ENCODE measurements at places on chromosomes 1 and 21.

GRCh38 chr1:102799496-102799895 is 308.8 kb downstream of the COL11A1 start:
- DNase-seq: no peak

DNA sequence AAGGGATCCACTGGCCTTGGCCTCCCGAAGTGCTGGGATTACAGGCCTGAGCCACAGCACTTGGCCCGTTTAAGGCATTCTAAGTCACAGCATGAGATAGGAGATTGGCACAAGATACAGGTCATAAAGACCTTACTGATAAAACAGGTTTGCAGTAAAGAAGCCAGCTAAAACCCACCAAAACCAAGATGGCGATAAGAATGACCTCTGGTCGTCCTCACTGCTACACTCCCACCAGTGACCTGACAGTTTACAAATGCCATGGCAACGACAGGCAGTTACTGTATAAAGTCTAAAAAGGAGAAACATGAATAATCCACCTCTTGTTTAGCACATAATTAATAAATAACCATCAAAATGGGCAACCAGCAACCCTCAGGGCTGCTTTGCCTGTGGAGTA is 33.3 kb upstream of the RCC2 start:
- no peak for DNase-seq

- DNase-seq: no peak
These were observed 5.8 kb downstream of the ACTN2 start for GRCh38 chr1:236692128-236692527.

DNA sequence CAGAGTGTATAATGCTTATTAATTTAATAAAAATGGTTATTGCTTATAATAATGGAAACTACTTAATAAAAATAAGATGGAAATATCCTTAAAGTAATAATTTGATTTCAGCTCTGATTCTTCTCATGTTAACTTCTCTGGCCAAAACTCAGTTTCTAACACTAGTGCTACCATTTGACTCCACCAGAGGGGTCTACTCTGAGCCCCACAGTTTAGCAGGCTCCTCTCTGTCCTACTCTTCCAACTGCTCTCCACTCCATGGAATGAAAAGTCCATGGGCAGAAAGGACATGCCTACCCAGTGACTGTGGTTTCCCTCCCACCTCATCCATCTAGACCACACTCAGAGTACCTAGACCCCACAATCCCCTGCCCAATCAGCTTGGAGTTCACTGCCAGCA is 489.1 kb upstream of the CAMK1G start:
- no peak for DNase-seq

GRCh38 chr1:2528611-2528965 is 1.5 kb downstream of the HES5 start:
- DNase-seq: no peak

GRCh38 chr21:45256912-45257672 is 30.6 kb downstream of the POFUT2 start:
- DNase-seq: no peak

GRCh38 chr1:115557715-115558114 is 84.1 kb upstream of the VANGL1 start:
- DNase-seq: no peak

DNA sequence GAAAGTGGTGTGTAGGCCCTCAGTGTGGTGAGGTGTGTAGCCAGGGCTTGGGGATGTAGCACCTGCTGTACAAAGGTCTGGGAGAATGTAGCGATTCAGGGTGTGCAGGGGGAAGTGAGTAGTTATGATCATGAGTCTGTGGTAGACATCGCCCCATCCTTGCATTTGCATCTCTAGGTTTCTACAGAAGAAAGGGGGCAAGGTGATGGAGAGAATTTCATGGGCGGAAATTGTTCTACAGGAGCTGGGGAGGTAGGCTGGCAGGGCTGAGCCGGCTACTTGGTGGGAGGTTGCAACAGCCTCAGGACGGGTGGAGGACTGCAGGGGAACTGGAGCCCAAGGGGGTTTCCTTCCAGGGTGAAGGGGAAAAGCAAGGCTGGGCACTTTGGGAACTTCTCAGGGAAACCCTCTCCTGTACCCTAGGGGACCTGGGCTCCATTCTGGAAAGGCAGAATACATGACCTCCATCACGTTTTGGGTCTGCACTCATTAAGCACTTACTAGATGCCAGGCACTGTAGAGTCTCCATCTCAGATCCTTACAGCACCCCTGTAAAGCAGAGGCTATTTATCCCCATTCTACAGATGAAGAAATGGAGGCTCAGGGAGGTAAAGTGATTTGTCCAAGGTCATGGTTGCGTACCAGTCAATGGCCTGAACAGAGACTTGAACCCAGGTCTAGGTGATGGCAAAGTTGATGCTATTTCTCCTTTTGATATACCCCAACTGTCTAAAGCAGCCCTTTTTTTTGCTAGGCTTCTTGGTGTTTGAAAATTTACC is 14.5 kb upstream of the TNFRSF1B start:
- no peak for DNase-seq

DNA sequence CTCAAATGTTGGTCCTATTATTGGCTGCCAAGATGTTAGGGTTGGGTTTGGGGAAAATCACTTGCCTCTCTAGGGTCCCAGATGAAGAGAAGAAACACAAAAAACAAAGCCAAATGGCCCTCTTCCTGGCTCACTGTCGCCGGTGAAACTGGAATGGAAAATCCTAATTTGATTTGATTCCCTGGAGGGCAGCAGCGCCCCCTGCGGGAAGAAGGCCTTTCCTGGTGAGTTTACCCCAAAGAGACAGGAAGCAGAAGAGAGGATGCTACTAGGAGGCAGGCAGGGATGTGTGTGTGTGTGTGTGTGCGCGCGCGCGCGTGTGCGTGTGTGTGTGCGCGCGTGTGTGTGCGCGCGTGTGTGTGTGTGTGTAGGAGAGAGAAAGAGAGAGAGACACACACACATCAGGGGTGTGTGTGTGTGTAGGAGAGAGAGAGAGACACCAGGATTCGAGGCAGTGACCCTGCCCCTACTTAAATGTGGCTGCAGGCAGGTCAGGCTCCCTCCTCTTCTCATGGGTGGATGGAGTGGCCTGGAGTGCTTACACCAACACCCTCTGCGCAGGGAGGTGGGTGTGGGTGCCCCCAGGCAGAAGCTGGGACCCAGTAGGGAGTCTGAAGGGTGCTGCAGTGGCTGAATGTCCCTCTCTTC is 3.1 kb upstream of the SELENON start:
- DNase-seq: peak; percentile 75

DNA sequence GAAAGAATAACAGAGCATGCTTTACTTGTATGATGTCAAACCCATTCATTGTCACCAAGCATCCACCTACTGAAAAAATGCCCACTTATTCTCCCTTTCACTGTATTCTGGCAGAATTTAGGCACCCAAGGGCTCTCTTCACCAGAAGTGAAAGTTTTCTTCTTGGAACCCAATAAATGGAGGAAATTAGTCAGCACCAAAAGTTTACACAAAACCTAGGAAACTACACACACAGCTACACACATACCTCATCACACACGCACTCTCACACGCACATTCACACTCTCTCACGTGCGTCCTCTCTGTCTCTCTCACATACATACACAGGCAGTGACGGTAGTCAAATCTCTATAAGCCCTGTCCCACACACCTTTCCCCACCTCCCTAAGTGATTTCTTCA is 37.6 kb downstream of the MCOLN2 start:
- DNase-seq: no peak

DNA sequence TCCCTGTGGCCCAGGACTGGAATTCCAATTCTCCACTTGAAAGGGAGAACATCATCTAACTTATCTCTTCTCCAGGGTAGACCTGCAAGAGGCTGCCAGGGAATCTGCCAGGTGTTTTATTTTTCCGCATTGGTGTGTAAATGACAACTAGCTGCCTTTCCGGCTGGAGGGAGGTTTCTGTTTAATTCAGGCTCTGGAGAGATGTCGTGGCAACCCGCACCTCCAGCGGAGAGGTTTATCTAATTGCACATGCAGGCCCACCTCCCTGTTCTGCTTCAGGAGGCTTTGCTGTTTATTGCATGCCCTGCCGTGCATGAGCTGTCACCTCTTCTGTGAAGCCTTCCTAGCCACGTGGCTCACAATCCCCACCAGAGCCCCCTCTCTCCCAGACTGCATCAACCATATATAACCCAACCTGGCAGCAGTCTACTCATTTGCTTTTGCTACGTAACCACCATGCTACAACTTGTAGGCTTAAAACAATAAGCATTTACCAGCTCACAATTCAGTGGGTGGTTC is 151.6 kb downstream of the C1orf94 start:
- no peak for DNase-seq

- no peak for DNase-seq
These were observed 213.1 kb upstream of the CAMK1G start for GRCh38 chr1:209370241-209370995.

DNA sequence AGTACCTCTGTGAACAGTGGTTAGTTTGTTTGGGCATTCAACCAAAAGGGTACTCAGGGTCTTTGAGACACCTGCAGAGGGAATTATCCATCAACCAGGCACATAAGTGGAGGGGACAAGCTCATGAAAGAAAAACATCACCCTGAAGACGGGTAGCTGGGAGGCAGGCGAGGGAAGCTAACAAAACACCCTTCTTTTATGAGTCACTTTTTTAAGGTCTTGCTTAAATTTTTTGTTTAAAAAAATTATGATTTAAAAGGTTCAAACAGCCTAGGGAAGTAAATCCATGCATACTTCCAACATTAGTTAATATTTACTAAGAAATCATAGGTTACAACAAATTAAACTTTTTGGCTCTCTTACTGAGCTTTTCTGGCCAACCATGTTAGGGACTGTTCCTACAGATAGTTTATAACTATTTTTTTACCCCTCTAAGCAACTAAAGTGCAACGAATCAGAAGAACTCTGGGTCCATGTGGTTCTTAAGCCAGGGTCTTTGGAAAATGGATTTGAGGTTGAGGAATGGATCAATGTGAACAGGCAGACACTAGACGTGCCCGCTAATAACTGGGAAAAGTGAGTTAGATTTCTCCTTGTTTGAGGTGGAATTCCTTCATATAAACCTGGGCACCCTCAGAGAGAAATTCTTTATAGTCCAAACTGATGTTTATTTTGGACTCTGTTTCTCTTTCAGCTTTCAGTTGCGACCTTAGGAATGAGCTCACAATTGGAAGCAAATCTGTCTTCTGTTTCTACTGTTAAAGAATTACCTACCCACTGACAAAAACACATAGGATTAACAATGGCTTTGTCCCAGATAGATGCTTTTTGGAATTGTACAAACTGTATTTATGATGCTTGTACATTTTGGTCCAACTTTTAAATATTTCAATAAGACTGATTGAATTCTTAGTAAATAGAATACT is 123.0 kb downstream of the LYPLAL1 start:
- no peak for DNase-seq

GRCh38 chr21:35266546-35266945 is 217.4 kb upstream of the RUNX1 start:
- no peak for DNase-seq

GRCh38 chr1:15526021-15526489 is 593 bp upstream of the DNAJC16 start:
- no peak for DNase-seq

- DNase-seq: no peak
These were observed 88.9 kb downstream of the DYRK1A start for GRCh38 chr21:37455504-37455911.

DNA sequence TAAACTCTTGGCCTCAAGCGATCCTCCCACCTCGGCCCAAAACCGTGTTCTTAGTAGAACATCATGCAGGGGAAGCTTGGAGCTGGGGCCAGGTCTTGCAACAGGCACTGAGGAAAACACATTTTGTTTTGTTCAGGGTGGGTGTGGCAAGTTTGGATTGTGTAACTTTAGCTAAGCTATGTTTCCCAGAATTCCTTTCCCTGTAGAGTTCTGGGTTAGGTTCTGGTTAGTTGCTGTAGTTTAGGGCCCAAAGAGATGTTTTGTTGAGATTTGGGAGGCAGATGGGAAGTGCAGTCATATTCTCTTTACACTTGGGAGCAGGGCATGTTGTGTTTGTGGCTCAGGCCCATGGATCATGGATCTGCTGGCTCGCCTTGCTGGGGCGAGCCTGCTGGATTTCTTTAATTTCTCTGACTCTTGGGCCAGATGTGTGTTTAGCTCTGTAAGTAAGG is 24.0 kb downstream of the PLA2G5 start:
- DNase-seq: no peak

- no peak for DNase-seq
These were observed 16.5 kb upstream of the OVAAL start for GRCh38 chr1:180542113-180542837.

DNA sequence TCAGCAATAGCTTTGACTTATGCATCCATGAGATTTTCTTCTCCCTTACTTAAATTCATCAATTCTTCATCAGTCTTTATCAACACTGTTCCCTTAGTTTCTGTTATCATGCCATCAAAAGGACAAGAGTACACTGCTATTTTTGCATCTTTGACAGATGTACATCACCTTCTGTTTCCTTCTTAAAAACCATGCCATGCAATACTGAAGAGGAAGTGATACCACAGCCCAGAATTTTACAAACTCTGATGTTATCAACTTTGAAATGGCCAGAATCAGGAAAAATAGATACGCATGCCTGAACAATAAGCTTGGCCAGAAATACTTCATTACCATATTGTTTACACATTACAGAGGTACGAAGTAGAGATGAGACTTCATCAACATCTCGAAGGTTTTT is 21.1 kb downstream of the FMO5 start:
- no peak for DNase-seq

GRCh38 chr1:159556931-159557369 is 21.1 kb upstream of the OR10J5 start:
- DNase-seq: no peak

DNA sequence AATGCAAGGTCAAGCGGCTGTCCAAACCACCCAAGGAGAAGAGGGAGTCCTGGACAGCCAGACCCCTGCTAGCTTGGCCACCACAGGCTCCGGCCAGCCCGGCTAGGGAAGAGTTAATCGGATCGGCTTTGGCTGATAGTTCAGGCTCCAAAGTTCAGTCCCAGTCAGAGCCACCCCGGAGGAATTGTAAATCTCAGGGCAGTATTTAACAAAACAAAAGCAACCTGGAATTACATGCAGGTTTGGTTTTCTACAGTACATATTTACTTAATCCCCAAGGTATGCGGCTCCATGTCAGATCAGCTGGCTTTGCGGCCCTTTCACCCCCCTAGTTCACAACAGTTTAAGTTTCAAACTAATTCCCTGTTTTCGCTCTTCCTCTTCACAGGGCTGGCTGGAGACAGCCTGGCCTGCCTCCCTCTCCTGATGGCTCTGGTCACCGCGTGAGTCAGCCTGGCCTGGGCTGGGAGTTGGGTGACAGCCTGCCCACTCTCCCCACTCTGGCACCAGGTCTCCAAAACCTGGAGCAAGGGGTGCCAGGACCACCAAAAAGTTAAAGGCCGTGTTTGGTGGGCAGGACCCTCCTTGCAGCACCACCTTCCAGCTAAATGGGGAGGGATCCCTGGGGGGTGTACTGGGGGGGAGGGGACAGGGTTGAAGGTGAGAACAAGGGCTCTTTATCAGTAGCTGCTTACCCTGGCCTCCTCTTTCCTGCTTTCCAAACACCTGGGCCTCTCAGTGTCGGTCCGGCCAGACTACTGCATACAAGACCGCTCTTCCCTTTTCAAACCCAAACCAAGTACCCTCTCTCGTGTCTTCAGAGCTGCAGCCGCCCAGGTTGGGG is 1.9 kb downstream of the DHRS3 start:
- DNase-seq: peak; percentile 59

DNA sequence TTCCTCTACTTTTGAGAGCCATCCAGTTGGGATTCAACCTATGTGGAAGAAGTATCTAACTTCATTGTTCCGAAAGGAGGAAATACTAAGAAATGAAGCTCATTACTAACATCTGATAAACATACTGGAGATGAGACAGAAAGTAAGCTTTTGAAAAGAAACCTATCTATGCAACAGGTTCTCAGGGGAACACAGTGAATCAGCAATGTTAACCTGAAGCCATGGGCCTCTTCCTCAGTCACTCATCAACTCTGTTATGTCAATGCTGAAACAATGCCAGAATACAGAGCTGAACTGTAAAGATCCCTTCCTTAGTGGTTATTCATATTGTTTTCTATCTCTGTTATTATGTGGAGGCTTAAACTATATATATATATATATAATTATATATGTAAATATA is 55.5 kb upstream of the ESRRG start:
- no peak for DNase-seq
